ENCODE measurements at places on chromosomes 13 and 19.
A peak's percentile ranks its signal among the peaks of the same experiment; 100 is the strongest.

DNA sequence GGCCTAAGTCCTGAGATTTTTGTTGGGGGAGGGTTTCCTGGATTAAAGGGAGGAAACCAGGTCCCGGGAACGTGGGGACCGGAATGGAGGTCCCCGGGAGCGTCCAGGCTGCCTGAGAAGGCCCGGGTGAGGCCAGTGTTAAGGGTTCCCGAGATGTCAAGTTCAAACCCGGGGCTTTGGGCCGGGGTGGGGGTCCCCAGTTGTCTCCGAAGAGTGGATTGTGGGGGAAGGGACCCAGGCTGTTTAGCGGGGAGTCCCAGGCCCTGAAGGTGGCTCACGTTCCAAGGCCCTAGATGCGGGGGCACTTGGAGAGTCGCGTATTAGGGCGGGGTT is 262 bp downstream of the COX7A1 start:
- no peak for DNase-seq

GRCh38 chr19:57800696-57801095 is 14.0 kb downstream of the ZNF552 start:
- DNase-seq: no peak

GRCh38 chr13:98372876-98373275 is 195.8 kb upstream of the RNF113B start:
- no peak for DNase-seq

GRCh38 chr13:112761701-112762689 is 72.2 kb downstream of the ATP11A start:
- no peak for DNase-seq

GRCh38 chr13:33583398-33583797 is 234.6 kb upstream of the RFC3 start:
- DNase-seq: no peak

- DNase-seq: no peak
Measured at GRCh38 chr13:73516731-73517130, 457.9 kb downstream of the KLF5 start.

GRCh38 chr19:18419699-18420460 is 682 bp downstream of the SSBP4 start:
- DNase-seq: no peak

DNA sequence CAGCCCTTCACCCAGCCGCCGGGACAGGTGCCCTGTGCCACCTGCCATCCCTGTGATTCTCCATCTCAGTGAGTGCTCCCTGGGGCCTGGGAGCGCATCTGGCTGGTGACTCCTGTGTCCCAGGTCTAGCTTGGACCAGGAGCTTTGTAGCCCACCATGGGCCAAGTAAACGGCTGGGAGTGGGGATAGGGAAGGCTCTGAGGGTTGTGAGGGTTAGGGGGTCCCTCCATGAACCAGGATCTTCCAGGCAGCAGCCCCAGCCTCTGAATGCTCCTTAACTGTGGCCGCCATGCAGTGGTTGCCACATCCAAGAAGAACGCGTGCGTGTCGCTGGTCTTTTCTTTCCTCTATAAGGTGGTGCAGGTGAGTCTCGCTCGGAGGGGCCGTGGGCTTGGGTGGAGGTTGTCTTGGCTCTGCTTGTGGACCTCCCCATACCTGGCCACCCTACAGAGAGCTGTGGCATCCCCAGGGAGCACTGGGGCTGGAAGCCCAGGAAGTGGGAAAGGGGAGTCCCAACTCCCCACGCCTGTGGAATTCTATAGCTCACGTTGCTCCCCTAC is 8.4 kb downstream of the AP1M1 start:
- no peak for DNase-seq

DNA sequence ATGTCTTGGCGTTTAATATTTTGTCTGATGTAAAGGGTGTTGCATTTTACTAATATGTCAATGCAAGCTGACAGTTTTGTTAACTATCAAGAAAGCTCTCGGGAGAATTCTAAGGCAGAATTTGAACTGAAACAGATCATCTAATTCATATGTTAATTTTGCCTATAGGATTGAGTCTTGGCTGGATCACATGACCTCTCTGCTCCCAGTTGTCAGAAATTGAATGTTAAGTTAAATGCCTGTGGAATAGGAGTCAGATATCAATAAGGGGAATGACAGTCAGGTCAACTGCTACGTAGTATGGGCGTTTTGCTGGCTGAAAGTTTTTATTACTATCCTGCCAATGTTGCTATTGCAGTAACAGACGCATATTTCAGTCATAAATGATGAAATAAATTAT is 358.5 kb downstream of the MYO16 start:
- DNase-seq: no peak

DNA sequence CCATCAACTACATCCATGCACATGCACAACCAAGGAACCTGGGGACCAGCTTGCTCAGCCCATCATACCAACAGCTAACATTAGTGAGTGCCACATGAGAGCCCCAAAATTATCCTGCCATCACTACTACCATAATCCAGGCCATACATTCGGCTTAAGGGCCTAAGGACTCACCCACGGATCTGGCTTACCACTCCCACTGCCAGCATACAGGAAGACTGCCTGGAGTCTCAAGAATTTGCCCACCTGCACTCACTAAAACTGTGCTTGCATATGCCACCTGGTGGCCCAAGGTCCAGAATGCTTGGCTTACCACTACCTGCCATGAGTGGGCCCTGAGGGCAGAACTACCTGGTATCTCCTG is 1562.9 kb upstream of the PRR20A start:
- DNase-seq: no peak

DNA sequence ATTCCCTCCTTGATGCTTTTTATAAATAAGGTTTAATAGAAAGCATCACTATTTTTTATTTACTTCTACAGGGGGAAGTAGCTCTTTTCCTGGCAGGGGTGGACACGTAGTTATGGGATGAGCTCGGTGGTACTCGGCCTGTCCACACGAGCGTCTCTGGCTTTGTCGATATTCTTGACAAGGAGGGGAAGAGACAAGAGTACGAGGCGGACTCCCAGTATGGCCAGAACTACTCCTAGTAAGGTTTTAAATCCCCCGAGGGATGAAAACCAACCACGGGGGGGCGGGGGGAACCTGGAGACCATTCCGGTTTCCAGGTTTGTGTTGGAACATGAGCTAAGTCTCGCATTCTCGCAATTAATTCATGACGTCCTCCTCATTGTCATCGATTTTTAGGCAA is 5.6 kb upstream of the BSG start:
- DNase-seq: no peak

- DNase-seq: no peak
Measured at GRCh38 chr13:76637641-76638141, 248.5 kb downstream of the KCTD12 start.

- no peak for DNase-seq
Measured at GRCh38 chr13:113120300-113121182, 2.1 kb upstream of the F10 start.

- DNase-seq: peak; percentile 17
Measured at GRCh38 chr13:53250272-53250875, 221.8 kb downstream of the OLFM4 start.

DNA sequence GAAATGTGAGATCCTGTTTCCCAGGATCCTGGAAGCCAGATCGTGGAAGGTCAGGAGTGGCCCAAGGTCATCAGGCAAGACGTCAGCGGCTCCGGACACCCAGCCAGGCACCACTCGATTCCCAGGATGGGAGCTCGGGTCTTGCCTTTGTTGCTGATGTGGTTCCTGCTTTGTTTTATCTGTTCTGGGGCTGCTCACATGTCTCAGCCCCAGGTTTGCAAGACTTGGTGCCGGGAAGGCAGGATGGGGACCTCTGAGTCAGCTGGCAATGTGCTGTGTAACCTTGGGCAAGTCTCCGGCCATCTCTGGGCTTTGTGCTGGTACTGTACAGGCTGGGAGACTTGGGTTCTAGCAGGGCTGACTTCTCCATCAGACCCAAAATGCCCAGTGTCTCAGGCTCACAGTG is 1.4 kb upstream of the FCHO1 start:
- no peak for DNase-seq

DNA sequence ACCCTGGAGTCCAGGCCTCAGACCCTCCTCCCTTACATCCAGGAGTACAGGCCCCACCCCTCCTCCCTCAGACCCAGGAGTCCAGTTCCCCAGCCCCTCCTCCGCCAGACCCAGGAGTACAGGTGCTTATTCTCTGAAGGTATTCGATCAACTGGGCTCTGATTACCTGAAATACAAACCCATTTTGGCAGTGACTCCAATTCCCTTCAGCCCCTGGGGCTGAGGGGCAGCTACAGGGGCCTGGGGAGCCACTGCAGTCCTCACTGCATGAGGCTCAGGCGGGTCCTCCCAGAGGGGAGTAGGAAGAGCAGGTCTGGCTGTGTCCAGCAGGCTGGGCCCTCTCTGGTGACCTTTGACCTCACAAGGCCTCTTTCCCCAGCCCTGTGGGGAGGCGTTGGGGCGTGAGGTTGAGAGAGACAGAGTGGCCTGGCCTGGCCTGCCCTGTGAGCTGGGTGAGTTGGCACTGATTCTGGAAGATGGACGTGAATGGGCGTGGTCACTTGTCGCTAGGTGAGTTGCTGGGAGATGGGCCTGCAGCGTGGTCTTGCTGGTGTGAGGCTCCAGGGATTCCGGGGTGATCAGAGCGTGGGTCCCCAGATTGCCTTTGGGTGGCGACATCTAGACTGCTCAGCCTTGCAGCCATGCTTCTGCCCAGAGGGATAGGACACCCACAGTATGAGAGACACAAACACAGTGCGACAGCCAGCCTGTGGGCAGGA is 3.1 kb downstream of the BCAT2 start:
- no peak for DNase-seq

DNA sequence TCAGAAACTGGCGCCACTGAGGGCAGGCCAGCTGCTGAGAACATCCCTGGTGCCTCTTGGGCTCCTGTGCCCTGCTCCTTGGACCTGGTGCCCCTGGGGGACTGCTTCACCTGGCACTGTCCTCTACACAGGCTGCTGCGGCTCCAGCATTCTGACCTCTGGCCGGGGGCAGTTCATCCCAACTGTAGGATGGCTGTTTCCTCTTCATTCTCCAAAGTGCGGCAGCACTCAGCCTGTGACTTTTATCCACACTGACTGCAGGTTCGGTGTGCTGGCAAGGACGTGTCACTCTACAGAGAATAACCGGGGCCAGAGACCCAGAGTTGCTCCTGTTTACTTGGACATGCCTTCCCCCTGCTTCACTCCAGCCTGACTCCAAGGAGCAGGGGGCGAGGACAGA is 7.6 kb upstream of the ANKRD10 start:
- DNase-seq: no peak

All from activated CD4-positive, alpha-beta T cell treated with anti-CD3 and anti-CD28 coated beads, Interleukin-2, amount 50 U/mL, for 24 hours (primary cell).